ENCODE measurements at places on chromosomes 2 and 18. TPM values are rescaled to one million over a fixed set of nuclear protein-coding genes. Genes with fewer than 3 reads are reported as not detected.

Gene AOX1
- total RNA-seq, result 0.19 TPM

Gene ARPC2
- total RNA-seq, result 729 TPM

Gene ARHGEF4
- 0.40 TPM for total RNA-seq

Gene RGPD4
- not detected for total RNA-seq

Gene ITPRIPL1
- total RNA-seq, result 39.2 TPM

Gene CAMKMT
- 12.1 TPM for total RNA-seq
